ENCODE measurements at places on chromosomes 1 and 21.
A peak's percentile ranks its signal among the peaks of the same experiment; 100 is the strongest.

DNA sequence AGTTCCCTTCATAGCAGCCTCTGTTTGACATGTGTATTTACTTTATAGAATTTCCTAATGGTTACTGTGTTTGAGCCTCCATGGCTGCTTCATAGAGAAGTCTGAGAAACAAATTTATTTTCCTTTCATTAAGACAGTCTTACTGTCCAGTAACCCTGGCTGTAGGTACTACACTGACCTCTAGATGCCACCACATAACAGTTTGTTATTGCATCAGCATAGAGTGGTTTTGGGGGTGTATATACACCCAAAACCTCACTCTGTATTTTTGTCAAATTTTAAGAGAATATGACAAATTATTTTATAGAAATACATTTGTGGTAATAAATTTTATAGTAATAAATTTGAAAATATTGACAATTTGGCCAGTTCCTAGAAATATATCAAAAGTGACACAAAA, 57.3 kb downstream of the OBSCN start:
- DNase-seq = no peak

DNA sequence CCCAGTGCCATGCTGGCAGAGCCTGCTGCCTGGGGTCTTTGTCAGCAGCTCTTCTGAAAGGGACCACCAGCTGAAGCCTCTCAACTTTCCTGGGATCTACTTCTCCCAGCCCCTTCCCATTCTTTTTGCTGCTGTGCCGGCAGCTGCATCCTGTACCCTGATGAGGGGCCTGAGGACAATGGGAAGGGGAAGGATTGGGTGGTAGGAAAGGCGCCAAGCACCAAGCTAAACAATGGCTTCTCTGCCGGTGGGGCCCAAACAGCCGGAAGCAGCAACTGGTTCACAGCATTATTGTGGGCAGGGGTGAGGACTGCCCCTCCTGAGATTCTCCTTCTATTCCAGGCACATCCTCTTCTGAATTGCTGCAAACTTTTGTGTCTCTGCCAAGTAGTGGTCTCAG, 5.0 kb upstream of the EFCAB14 start:
- DNase-seq = no peak

GRCh38 chr1:55542901-55543504, 327.8 kb upstream of the USP24 start:
- DNase-seq = no peak

DNA sequence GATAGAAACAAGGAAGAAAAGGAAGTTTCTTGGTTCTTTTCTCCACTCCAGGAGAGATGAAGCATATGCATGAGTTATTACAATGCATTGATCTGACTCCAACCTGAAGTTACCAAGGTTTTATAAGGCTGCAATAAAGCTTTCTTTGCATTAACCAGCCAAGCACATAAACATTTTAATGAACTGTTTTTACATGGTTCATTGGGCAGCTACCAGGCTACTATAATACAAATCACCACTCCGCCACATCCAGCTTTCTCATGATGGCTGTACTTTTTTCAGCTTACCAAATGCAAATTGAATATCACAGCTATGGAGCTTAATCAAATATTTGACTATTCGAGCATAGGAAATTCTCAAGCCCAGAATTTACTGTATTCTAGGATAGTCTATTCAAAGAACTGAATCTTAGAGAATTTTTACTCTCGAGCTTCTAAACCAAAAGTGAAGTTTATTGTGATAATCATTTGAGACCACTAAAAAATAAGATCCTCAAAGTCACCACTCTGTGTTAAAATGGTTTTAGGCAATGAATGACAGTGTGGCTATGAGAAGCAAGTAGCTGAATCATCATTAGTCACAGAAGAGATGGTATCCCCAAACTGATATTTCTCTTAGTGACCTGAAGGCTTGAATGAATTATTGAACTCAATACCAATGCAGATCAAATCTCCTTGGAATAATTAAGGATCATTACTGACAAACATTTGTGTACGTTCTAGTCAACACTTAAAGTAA, 58.6 kb upstream of the ZNF281 start:
- no peak for DNase-seq

DNA sequence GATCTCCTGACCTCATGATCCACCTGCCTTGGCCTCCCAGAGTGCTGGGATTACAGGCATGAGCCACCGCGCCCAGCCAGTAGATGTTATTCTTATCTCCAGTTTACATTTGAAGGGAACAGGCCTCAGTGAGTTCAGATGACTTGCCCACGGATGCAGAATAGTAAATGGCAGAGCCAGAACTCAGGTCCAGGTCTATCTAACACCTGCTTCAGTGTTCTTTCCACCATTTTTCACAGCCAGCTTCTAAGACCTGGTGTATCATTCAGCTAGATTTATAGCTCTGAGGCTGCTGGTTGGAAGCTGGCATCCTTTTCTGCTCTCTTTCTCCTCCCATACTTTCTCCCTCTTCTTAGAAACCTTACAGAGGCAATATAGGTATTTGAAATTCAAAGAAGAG, 10.8 kb downstream of the FABP3 start:
- no peak for DNase-seq

GRCh38 chr1:199907361-199907760, 120.1 kb upstream of the NR5A2 start:
- DNase-seq = no peak

GRCh38 chr1:95041491-95042165, 31.1 kb downstream of the ALG14 start:
- no peak for DNase-seq

- DNase-seq = no peak
Observed at GRCh38 chr1:190472494-190472893, 5.2 kb downstream of the BRINP3 start.

DNA sequence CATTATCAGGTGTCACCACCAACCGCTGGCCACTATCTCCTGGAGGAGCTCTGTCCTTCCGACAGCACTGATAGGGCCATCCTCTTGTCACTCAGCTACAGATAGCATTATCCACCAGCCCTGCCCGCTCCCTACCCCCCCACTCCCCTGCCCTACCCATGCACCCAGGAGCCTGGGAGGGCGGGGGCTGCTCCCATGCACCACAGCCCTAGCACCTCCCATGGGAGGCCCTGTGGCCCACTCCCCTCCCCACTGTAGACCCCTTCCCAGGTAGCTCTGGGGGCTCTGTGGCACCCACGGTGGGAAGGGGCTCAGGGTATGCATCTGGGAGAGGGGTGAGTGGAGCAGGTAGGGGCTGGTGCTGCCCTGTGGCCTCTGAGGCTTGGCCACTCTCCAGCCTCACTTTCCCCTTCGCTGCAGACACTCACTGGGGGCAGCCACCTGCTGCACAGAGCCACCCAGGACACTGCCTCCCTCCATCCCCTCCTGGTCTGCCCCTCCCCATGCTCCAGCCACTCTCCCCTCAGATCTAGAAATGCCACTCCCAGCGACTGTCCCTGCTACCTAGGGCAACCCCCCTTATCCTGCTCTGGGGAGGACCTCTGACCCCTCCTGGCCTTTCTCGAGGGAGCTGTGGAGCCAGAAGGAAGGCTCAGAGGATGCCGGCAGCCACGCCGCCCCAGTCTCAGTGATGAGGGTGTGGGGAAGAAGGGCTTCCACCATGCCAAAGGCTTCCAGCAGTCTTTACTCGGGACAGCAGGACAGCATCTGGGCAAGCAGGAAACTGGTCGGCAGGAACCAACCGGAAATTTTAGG, 58.5 kb downstream of the WNT9A start:
- DNase-seq = no peak

GRCh38 chr1:18157352-18157751, 49.8 kb downstream of the IGSF21 start:
- no peak for DNase-seq

DNA sequence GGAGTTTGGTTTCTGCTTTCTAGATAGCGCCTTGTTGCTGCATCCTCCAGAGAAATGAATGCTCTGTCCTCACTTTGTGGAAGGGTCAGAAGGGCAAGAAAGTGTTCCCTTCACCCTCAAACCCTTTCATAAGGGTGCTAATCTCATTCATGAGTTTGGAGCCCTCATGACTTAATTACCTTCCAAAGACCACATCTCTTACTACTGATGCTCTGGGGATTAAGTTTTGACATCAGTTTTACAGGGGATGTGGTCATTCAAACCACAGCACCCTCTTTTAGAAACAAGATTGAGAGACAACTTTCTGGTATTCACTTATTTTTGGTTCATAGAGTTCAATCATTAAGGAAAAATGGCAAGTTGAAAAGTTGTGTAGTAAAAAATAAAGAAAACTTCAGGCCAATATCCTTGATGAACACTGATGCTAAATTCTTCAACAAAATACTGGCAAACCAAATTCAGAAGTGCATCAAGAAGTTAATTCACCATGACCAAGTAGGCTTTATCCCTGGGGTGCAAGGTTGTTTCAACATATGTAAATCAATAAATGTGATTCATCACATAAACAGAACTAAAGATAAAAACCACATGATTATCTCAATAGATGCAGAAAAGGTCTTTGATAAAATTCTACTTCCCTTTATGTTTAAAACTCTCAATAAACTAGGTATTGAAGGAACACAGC, 442.1 kb downstream of the PTBP2 start:
- DNase-seq = no peak

DNA sequence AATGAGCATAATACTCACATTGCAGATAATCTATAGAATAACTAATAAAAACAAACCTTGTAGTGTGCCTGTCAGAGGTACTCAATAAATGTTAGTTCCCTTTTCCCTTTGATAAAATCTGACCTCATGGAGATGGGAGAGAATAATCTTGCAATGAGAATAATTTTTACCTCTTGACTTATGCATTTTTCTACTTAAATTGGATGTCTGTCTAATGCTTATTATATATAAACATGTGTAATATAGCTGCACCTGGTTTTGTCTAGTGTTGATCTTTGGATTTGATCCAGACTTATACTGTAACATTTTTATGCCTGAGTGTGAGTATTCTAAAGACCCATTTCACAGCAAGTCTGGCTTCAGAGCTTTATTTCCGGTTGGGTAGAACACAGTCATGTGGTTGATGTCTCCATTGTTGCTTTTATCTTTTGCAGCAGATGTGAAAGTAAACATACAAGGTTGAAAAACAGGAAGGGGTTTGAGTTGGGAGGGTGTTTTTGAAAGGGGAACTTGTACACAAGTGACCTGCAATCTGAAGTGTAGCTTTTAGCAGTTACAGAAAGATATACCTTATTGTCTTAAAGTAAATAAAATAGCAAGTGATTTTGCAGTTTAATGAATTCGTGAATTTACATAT, 12.4 kb downstream of the EPB41 start:
- DNase-seq = no peak

GRCh38 chr1:203823306-203823705, 27.9 kb downstream of the ZBED6 start:
- DNase-seq = no peak

DNA sequence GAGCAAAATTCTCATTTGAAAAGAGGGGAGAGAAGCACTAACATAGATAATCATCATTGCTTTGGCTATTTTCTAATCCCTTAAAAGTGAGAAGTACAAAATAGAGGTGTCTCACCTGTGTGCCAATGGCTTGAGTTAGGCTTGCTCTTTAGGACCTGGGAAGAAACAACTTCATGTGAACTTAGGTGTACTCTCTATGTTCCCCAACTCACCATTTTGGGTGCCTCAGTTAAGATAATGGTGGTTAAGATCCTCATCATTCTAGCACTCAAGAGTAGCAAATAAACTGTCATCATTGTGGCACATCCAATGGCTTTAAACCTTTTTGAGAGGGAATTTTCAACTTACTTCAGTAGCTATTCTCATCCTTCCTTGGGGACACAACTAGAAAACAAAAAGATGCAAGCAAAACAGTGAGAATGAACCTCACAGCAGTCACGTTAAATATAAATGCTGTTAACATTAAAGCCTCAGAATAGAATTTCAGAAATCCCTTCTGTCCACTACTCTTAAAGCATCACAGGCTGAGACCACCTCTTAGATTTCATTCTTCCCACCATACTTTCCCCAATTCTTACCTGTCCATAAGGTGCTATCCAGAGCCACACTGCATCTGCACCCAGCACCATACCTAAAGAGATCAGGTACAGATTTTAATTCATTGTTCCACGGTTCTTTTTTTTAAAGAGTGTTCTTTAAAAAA, 1.2 kb downstream of the GAS5 start:
- DNase-seq = no peak

GRCh38 chr1:77888781-77889642, 588 bp downstream of the NEXN start:
- peak; percentile 16 for DNase-seq

DNA sequence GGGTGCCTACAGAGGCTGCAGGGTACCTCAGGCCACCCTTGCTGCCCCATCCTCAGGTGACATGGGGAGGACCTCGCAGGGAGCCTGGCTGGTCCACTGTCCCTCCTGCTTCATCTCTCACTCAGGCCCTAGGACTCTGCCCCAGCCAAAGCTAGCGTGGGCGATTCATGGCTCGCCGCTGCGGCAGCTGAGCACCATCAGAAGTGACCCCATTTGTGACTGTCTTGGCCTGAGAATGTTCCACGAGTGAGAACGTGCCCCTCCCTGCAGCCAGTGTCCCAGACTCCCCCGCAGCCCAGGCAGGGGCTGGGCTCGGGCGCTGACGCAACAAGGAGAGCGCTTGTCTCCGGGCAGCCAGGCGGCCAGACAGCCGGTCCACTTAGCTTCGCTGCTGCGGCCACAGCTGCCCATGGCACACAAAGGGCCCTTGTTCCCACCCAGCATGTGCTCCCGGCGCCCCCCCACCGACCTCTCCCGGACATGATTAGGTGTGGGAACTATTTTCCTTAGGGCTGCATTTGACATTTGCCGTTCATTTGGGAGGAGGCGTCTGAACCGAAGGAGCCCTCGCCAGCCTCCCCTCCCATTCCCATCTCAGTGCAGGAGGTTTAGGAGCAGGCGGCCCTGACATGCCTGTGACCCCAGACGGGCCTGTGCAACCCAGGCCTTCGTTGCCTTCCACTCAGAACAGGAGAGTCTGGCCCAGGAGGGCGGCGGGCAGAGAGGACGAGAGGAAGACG, 19.3 kb upstream of the POFUT2 start:
- no peak for DNase-seq

- DNase-seq = no peak
Observed at GRCh38 chr1:116674011-116674531, 6.5 kb upstream of the IGSF3 start.

DNA sequence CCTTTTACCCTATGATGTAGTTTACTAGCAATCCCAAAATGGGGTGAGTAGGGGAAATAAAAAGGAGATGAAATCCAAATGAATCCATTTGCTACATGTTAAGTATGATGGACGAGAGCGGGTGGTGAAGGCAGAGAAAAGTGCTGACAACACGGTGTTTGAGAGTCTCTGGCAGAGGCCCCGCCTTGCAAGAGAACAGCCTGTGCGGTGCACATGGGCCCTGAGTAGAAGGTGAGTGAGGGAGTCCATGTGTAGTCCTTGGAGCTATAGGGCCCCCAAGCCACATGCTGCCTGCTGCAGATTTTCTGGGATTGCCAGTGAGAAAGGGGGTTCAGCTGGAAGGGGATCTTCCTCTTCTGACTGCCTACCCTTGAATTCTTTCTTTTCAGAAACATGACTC, 177.1 kb downstream of the TNR start:
- no peak for DNase-seq

GRCh38 chr1:166924823-166925541, 48.9 kb upstream of the TADA1 start:
- DNase-seq = no peak

Measured in iPS DF 6.9 (cell line).